MG63 (cell line): ENCODE measurements at places on chromosomes 7 and 10.

- DNase-seq, result no peak
These were observed 3.9 kb downstream of the PTF1A start for GRCh38 chr10:23195846-23196600.

DNA sequence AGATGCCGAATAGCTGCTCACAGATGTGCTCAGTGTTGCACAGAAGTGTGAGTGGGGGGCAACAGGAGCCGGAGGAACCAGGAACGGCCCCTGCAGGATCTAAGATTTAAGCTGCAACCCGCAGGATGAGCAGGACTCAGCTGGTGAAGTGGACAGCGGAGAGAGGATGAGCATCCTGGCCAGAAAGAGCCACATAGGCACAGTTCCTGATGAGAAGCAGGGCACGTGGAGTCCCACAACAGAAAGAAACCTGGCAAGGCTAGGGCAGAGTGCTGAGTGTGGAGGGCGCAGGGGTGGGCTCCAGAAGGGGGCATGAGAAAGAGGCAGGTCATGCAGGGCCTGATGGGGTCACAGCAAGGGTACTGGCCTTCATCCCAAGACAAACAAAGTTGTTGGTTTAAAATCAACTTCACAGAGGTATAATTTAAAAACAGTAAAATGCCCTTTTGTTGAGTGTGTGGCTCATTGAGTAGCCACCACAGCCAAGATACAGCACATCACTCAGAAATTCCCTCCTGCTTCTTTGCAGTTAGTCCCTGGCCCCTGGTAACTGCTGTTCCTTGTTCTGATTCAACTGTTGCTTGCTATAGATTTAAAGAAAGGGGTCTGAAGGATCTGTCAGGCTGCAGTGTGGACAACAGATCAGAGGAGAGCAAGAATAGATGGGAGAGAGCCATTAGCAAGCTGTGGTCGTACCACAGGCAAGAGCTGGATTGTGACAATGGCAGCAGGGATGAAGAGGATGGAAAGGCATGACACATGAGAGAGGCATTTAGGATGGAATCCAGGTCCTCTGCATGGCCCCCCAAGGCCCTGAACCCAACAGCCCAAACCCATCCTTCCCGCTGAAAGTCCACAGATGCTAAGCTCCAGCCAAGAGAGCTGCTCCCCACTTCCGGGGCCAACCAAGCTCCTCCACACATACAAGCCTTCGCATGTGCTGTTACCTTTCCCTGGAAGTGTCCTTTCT, 53.1 kb upstream of the OSBPL3 start:
- DNase-seq, result peak; percentile 67

- peak; percentile 43 for DNase-seq
These were observed 10.5 kb downstream of the ARHGAP22 start for GRCh38 chr10:48594371-48594770.

DNA sequence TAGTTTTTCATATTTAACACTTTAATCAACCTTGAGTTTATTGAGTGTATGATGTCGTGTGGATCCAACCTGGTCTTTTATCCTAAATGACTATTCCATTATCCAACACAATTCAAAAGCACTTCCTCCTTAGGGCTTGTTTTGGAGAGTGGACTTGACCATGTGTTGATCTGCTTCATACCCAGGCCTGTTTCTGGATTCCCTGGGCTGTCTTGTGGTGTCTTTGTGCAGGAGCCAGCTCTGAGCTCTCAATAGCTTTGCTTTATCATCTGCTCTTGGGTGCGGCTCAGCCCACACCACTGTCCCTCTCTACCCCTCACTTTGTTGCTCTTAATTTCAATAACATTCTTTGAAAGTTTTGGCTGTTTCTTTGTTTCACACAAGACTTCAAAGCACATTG, 70.9 kb upstream of the CHST15 start:
- no peak for DNase-seq

DNA sequence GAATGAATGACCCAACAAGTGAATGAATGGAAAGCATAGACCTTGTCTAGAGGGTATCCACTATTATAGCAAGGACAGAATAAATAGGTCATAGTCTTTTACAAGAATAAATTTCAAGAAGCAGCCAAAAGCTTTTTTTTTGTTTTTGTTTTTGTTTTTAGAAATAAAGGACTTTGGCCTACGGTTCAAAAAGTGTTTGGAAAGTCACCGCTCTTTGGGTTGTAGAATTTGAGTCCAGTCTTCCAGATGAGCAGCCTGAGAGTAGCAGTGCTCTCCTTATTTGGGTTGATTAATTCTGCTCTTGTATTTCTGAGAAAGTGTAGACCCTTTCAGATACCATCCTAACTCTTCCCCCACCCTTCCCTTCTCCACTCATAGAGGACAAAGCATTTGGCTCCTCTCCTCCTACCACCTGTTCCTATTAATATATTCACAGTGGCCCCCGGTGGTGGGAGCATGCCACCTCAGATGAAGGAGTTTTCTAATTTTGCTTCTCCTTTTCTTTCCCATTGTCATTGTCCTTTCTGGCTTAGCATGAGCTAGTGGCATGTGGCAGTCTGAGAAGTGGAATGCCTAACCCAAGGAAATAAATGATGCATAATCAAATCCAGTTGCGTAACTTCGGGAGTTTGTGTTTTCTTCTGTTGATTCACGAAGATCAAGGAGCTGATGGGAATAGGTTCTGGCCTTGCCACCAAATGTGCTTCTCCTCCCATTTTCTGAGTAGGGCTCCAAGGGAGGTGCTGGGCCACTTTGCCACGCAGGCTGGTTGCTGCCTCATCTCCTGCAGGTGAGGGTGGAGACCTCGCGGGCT, 114.7 kb downstream of the CHN2 start:
- DNase-seq, result no peak
